DMS53 (cell line): ENCODE measurements at places on chromosomes 2 and 18.

GRCh38 chr18:7987284-7987976 lies 420.3 kb downstream of the PTPRM start:
- no peak for DNase-seq

- no peak for DNase-seq
Measured at GRCh38 chr2:824954-825353, 125.7 kb upstream of the SNTG2 start.

DNA sequence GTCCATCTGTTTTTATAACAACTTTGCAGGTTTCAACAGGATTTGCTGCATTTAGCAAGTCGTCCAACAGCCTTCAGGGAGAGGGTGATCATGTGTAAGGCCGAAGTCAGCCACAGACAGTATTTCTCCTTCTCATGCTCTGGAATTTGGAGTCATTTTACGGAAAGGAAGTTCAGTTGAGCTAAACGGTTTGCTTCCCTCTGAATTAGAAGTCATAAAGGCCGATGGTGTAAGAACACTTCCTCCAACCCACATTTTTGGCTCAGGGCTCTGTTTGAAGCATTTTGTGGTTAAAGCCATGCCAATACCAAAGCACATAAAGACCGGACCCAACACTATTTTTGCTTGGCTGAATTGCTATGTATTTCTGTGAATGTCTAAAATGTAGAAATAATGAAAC lies 129.5 kb downstream of the TMEM182 start:
- no peak for DNase-seq

DNA sequence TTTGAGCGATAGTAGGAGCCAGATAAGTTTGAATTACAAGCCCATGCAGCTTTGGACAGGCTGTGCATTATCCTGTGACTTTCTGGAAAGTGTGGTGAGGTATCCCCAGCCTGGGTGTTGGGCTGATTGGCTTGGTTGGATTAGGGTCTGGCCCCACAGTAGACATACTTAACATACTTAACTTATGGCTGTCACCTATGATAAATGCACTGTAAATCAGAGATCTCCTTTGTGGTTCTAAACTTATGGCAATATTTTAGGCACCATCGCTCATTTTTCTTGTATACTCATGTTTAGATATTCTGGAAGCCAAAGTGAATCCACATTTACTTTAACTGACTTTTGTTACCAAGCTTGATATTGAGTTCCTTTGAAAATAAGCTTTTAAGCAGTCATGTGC lies 54.8 kb downstream of the SPTBN1 start:
- DNase-seq = no peak

DNA sequence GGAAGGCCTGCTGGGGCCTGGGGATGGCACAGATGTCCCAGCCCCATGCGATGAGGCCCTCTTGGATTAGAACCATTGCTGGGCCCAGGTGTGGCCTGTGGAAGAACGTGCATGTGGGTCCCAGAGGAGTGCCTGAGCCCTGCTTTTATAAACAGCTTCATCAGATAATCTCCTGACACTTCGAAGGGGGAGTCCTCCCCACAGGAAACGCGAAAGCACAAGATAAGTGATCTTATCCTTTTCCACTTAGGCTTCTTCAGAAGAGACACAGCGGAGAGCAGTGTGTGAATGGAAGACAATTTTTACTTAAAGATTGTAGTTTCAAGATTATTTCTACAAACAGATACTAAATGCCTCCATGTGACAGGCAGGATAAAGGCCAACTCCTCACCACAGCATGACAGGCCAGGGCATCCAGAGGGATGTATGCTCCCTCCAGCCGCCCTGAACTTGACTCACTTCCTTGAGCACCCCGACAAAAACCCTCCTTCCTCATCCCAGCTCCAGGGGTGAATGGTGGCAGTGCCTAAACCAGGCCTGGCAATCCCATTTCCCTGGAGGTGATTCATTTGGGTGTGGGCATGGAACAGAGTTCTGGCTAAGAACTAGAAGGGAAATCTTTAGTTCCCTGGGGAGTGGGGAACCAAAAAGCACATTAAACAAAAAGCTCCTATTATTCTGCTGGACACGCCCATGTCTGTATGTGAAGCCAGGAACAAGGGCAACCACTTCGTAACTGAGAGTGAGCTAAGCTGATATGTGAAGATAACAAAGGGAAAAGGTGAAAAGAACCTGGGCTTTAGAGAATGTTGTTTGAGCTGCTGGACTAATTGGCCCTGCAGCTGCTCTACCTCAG lies 56.2 kb upstream of the TMEM163 start:
- no peak for DNase-seq

DNA sequence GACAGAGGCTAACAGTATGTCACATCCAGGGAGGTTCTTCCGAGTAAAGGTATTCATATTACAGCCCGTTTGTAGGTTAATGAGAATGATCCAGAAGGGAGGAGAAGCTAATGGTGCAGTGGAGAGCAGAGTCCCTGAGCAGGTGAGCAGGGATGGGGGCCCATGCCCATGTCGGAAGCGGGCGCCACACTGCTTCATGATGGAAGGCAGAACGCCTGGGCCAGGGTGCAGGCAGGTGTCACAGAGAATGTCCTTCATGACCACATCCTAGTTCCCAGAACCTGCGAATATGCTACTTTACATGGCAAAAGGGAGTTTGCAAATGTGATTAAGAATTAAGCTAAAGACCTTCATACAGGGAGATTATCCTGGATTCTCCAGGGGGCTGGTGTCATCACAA lies 4.0 kb downstream of the HES6 start:
- no peak for DNase-seq

DNA sequence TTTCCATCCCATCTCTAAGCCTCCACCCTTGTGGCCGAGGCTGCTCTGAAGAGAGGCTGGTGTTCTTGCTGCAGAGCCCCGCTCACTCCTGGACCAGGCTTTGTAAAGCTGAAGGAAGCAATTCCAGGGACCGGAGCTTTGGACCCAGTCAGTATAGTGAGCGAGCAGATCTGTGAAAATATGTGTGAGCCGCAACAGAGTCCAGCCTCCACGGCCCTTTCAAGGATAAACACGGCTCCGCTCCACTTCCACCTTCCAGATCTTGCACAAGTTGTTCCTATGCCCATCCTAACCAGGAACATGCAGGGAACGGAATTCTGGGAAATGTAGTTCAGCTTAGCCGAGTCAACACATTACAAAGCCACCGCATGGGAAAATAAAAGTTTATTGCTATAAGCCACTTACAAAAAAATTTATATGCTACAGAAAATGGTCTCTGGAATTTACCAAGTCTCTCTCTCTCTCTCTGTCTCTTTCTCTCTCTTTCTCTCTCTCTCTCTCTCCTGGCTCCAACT lies 151.7 kb upstream of the ZNF521 start:
- peak; percentile 63 for DNase-seq

GRCh38 chr18:61582202-61582710 lies 249.0 kb downstream of the CDH20 start:
- DNase-seq = no peak

- DNase-seq = no peak
Measured at GRCh38 chr18:45541421-45541820, 73.9 kb upstream of the SLC14A2 start.

- DNase-seq = no peak
Measured at GRCh38 chr2:176075481-176075880, 8.3 kb downstream of the EVX2 start.
